T-helper 17 cell (primary cell): ENCODE measurements at places on chromosomes 5 and 9. TPM values are rescaled to one million over a fixed set of nuclear protein-coding genes. Genes with fewer than 3 reads are reported as not detected.
A peak's percentile ranks its signal among the peaks of the same experiment; 100 is the strongest.

TNFSF8 gene
- 47.6 TPM for total RNA-seq

PSD2 gene
- not detected for total RNA-seq

LCN9 gene
- not detected for total RNA-seq

SLC45A2 gene
- not detected for total RNA-seq

GPR150 gene
- total RNA-seq, result 2.5 TPM

C7 gene
- not detected for total RNA-seq

NRG2 gene
- total RNA-seq, result 0.08 TPM

DIPK1B gene
- total RNA-seq, result 3.2 TPM

RIGI gene
- total RNA-seq, result 13.5 TPM

PCSK5 gene
- 12.0 TPM for total RNA-seq

SHISAL2B gene
- total RNA-seq, result not detected

DBH gene
- 0.18 TPM for total RNA-seq

ANGPTL2 gene
- total RNA-seq, result 0.10 TPM

MEGF10 gene
- not detected for total RNA-seq

- H3K4me3 ChIP-seq, result no peak overlapping the region
- H3K27ac ChIP-seq, result no peak overlapping the region
- H3K36me3 ChIP-seq, result no peaks in the 10 kb centered on the region
Observed at GRCh38 chr5:121024416-121025311, 560.6 kb downstream of the PRR16 start.

DNA sequence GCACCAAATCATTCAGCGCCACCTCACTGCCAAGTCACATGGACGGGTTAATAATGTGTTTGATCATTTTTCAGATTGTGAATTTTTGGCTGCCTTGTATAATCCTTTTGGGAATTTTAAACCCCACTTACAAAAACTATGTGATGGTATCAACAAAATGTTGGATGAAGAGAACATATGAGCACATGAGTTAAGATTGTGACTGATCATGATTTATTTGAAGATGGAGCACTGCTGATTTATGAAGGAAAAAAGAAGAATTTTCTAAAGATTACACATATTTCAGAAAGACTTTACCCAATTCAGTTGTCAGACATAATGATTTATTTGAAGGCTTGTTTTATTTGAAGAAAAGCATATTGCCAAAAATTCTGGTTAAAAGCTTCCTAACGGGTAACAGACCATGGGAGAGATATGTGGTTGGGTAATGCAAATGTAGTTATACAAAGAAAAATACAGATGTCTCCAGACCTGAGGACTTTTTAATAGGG, 37.4 kb downstream of the TNFAIP8 start:
- H3K27me3 ChIP-seq, result no peaks in the 10 kb centered on the region
- H3K4me1 ChIP-seq, result peaks cover 54% of the 10 kb centered on the region
- H3K4me3 ChIP-seq, result no peak overlapping the region
- no peak for DNase-seq

DNA sequence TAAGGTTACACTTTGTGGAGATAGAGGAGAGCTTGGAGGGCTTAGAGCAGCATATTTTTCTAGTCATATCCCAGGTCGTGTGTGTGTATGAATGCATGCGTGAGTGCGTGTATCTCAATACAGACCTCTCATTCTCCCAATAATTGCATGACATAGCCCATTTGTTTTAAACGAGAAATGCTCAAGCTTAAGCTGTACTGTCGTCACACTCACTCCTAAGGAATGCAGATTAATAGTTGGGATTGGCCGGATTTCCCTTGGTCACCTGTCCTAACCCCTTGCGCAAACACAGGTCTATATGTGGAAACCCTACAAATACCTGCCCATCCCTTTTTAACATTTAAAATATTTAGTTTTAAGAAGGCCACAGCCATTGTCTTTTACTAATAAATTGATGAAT, 165.8 kb downstream of the SEMA5A start:
- no peak for DNase-seq
- H3K36me3 ChIP-seq, result no peaks in the 10 kb centered on the region
- H3K27ac ChIP-seq, result no peak overlapping the region
- no peaks in the 10 kb centered on the region for H3K4me1 ChIP-seq
- no peaks in the 10 kb centered on the region for H3K27me3 ChIP-seq

DNA sequence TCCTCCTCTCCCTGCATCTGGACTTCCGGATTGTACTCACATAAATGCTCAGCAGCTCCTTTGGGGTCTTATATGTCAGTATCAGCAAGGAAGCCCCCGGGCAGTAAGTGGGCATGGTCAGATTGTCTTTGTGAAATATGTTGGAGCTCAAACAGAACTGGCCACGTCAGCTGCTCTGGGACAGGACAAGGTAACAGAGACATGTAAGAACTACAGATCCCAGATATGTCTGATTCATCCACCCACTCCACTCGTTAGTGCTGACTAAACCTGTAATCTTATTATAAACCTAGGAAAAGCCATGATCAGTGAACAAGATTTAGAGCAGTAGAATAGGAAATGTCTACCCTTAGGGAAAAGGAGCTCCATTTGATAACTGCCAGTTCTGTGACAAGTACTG, 561.8 kb downstream of the CETN3 start:
- no peak overlapping the region for H3K27ac ChIP-seq
- no peak for DNase-seq
- H3K4me3 ChIP-seq, result no peak overlapping the region
- no peaks in the 10 kb centered on the region for H3K4me1 ChIP-seq
- no peaks in the 10 kb centered on the region for H3K36me3 ChIP-seq

- H3K4me3 ChIP-seq, result no peak overlapping the region
- H3K36me3 ChIP-seq, result peaks cover 2% of the 10 kb centered on the region
- H3K27ac ChIP-seq, result no peak overlapping the region
- H3K4me1 ChIP-seq, result no peaks in the 10 kb centered on the region
- H3K27me3 ChIP-seq, result no peaks in the 10 kb centered on the region
Observed at GRCh38 chr9:116422119-116422979, 264.8 kb upstream of the TRIM32 start.

- no peaks in the 10 kb centered on the region for H3K27me3 ChIP-seq
- no peak overlapping the region for H3K27ac ChIP-seq
- no peaks in the 10 kb centered on the region for H3K4me1 ChIP-seq
- no peaks in the 10 kb centered on the region for H3K36me3 ChIP-seq
Observed at GRCh38 chr9:101915482-101915881, 177.0 kb upstream of the GRIN3A start.

GRCh38 chr5:7220156-7220555, 175.8 kb upstream of the ADCY2 start:
- no peak overlapping the region for H3K4me3 ChIP-seq
- H3K27me3 ChIP-seq, result no peaks in the 10 kb centered on the region
- no peak for DNase-seq
- no peak overlapping the region for H3K27ac ChIP-seq
- H3K36me3 ChIP-seq, result no peaks in the 10 kb centered on the region
- no peaks in the 10 kb centered on the region for H3K4me1 ChIP-seq

GRCh38 chr5:82707741-82708140, 369.5 kb downstream of the TMEM167A start:
- no peaks in the 10 kb centered on the region for H3K36me3 ChIP-seq
- no peak overlapping the region for H3K27ac ChIP-seq
- H3K4me1 ChIP-seq, result no peaks in the 10 kb centered on the region
- H3K4me3 ChIP-seq, result no peak overlapping the region
- DNase-seq, result no peak

- H3K4me1 ChIP-seq, result no peaks in the 10 kb centered on the region
- H3K27ac ChIP-seq, result no peak overlapping the region
- no peaks in the 10 kb centered on the region for H3K36me3 ChIP-seq
- no peak overlapping the region for H3K4me3 ChIP-seq
- peaks cover 21% of the 10 kb centered on the region for H3K27me3 ChIP-seq
- no peak for DNase-seq
Observed at GRCh38 chr9:89022902-89023301, 31.6 kb downstream of the S1PR3 start.

DNA sequence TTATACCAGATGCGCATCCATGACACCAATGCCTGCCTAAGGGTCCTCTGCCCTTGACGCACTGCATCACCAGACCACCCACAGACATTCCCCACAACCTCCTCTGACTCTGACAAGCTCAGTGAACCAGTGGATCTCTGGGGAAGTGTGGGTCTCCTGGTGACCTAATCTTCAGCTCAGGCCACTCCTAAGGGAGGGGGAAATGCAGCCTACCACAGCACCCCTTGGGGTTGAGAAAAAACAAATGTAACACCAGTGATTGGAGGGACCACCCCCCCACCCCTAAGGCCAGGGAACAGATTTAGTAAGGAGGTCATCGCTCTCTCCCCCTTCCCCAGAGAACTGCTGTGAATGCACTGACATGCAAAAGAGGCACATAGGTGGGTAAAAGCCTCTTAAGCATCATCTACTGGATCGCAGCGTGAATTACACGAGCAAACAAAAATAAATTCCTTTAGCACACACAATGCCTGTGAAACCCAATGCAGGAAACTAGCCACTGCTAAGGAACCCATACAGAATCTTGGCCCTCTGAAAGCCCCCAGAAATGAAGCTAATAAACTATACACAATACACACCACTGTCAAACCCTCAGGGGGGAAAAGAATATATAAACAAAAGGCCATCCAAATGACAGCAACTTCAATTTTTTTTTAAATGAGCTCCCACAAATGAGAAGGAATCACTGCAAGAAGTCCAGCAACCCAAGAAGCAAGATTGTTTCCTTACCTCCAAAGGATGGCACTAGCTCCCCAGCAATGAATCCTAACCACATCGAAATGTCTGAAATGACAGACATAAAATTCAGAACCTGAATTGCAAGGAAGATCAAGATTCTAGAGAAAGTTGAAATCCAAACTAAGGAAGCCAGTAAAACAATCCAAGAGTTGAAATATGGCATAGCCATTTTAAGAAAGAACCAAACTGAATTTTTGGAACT, 513.7 kb upstream of the PTGER4 start:
- H3K27me3 ChIP-seq, result peaks cover 8% of the 10 kb centered on the region
- H3K27ac ChIP-seq, result no peak overlapping the region
- DNase-seq, result no peak
- H3K4me1 ChIP-seq, result peaks cover 5% of the 10 kb centered on the region
- no peak overlapping the region for H3K4me3 ChIP-seq

- H3K27me3 ChIP-seq, result no peaks in the 10 kb centered on the region
- no peak overlapping the region for H3K4me3 ChIP-seq
- H3K27ac ChIP-seq, result no peak overlapping the region
- no peak for DNase-seq
Observed at GRCh38 chr5:121019734-121020133, 555.6 kb downstream of the PRR16 start.

GRCh38 chr5:76209297-76209696, 126.1 kb downstream of the SV2C start:
- H3K27ac ChIP-seq, result no peak overlapping the region
- no peaks in the 10 kb centered on the region for H3K36me3 ChIP-seq
- H3K27me3 ChIP-seq, result peaks cover 16% of the 10 kb centered on the region
- H3K4me3 ChIP-seq, result no peak overlapping the region

- H3K4me1 ChIP-seq, result peaks cover 3% of the 10 kb centered on the region
- DNase-seq, result no peak
- no peaks in the 10 kb centered on the region for H3K36me3 ChIP-seq
- H3K27ac ChIP-seq, result no peak overlapping the region
- H3K4me3 ChIP-seq, result no peak overlapping the region
- peaks cover 48% of the 10 kb centered on the region for H3K27me3 ChIP-seq
Observed at GRCh38 chr9:14530841-14531240, 162.4 kb downstream of the ZDHHC21 start.

GRCh38 chr5:17314907-17315471, 97.6 kb downstream of the BASP1 start:
- H3K27ac ChIP-seq, result no peak overlapping the region
- H3K4me3 ChIP-seq, result no peak overlapping the region
- no peaks in the 10 kb centered on the region for H3K4me1 ChIP-seq
- no peak for DNase-seq

DNA sequence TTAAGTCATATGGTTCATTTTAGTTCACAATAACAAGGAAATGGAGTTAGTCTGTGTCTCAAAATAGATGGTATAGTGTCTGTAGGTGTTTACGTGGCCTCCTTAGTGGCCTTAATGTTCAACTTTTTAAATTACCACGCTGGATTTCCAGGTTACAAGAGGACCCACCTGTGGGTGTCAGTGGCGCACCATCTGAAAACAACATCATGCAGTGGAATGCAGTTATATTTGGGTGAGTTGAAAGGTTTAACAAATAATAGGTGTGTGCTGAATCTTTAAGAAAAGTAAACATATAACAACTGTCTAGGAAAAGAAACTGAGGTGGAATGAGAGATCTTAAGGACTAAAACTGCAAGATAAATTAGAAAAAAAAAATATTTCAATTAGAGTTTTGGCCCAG, 2.9 kb downstream of the UBE2B start:
- H3K4me1 ChIP-seq, result peaks cover 38% of the 10 kb centered on the region
- peaks cover 2% of the 10 kb centered on the region for H3K36me3 ChIP-seq
- DNase-seq, result no peak
- H3K27me3 ChIP-seq, result no peaks in the 10 kb centered on the region

- peaks cover 14% of the 10 kb centered on the region for H3K4me1 ChIP-seq
- H3K4me3 ChIP-seq, result peak overlapping the region; percentile 95
- peaks cover 47% of the 10 kb centered on the region for H3K27me3 ChIP-seq
- no peak overlapping the region for H3K27ac ChIP-seq
Observed at GRCh38 chr9:88077071-88077617, 61.1 kb downstream of the SPATA31C2 start.

DNA sequence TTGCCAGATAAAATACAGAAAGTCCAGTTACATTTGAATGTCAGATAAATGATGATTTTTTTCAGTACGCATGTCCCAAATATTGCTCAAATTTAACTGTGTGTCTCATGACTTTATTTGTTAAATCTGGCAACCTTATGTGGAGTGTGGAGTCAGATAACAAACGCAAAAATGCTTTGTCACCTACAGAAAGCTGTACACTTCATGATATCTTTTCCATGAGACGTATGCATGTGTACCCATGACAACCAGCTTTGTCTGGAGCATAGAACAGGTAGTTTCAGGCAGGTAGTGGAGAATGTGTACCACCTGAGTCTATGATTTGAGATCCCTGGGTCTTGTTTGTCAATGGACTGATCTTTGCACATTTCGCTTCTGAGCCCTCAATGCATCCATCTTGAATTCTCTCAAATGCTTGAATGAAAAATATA, 105.5 kb upstream of the CPEB4 start:
- peak overlapping the region; percentile 87 for H3K27ac ChIP-seq
- no peak for DNase-seq
- no peak overlapping the region for H3K4me3 ChIP-seq
- H3K27me3 ChIP-seq, result no peaks in the 10 kb centered on the region
- peaks cover 5% of the 10 kb centered on the region for H3K36me3 ChIP-seq

GRCh38 chr9:109017493-109017892, 4.2 kb upstream of the CTNNAL1 start:
- no peaks in the 10 kb centered on the region for H3K27me3 ChIP-seq
- DNase-seq, result no peak
- no peak overlapping the region for H3K4me3 ChIP-seq
- H3K27ac ChIP-seq, result peak overlapping the region; percentile 19
- H3K4me1 ChIP-seq, result peaks cover 8% of the 10 kb centered on the region
